ENCODE measurements at places on chromosomes 6 and 20.

DNA sequence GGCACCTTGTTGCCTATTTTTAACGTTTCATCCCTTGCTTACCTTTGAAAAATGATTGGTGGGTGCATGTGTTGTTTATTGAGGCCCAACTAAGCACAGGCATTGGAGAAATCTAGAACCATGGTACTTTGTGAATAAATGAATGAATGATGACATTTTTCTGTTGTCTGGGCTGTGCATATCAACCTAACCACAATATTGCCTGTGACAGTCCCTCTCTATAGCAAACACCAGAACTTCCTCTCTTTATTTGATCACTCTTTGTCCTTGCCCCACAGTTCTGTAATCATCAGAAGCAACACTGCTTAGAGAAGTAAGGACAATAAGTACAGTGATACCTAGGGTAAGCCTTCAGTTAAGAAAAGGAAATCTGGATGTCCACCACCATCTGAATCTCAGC is 75.1 kb downstream of the TBC1D7 start:
- DNase-seq = no peak

GRCh38 chr6:34358389-34358905 is 34.0 kb downstream of the NUDT3 start:
- DNase-seq = no peak

- no peak for DNase-seq
These were observed 63.5 kb upstream of the E2F3 start for GRCh38 chr6:20338156-20338555.

DNA sequence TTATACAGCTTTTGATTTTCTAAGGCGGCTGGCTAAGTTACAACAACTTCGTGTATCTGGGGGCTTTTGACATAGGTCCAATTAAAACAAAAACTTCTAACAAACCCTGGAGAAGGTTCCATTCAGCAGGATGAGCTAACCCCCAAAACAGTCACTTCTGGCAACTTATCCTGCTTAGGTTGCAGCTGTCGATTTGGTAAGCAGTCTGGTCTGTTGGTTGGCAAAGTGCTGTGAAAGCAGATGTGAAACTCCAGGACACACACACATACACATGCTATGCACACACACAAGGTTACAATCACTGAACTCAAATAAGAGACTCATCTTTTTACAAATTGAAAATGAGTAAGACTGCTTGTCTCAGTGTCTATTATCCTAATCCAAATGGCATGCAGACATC is 119.0 kb upstream of the STMND1 start:
- no peak for DNase-seq

- no peak for DNase-seq
These were observed 64.2 kb upstream of the NEDD9 start for GRCh38 chr6:11296449-11297375.

DNA sequence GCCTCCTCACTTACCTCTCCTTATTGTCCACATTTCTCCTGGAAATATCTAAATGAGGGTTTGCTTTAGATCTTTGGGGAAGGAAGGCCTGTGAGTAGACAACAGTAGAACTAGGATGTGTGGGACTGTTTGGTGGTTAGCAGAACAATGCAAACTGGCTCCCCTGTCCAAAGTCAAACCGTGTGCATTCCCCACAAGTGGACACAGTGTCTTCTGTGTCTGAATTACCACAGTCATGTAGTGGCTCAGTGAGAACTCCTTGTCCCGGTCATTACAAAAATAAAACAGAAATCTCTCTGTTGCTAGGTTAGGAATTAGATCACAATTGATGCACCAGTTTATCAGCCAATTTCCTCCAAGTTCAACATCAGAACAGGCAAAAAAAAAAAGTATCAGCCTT is 455 bp upstream of the ADGRF4 start:
- no peak for DNase-seq

DNA sequence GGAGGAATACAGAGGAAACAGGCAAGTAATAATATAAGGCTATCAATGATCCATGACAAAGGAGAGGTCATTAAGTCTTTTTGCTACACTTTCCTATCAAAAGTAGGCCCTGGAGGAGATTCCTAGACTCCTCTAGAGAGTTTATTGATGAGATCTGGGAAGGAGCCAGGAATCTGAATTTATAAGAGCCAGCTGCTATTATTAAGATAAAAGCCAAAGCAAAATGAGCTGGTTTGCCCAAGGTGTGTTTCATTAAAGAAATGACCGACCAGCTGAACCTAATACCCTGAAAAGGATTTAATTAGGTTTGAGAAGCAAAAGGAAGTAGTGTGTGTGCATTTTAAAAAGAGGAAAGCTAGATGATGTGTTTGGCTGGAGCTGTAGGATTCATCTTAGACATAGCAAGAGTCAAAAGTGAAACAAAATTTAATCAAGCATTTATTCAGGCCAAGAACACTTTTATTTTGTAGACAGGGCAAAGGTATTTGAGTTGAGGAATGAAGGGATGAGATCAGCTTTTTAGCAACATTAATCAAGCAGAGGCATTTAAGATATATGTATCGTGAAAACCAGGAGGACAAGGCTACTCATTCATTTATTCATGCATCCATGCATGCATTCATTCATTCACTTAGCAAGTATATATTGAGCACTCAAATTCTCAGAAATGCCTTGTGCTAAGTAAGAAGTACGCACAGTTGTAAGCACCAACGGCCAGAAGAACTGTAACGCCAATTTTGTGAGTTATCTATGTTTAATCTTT is 43.5 kb upstream of the SCAF8 start:
- DNase-seq = no peak

DNA sequence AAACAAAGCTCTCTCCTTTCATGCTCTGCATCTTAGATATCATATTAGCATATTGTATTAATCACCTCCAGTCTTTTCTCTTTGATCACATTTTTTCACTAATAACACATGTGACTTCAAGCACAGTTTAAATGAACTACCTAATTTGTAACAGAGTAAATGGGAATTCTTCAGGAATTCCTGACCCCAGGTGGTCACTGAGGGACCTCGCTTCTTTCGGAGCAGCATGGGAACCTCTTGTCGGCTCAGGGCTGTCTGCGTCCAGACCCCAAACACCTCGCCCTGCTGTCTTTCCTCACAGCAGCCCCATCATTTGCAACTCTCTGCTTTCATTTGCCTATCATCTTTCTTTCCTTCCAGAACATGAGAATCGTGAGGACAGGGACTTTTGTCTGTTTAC is 103.5 kb downstream of the DACT2 start:
- DNase-seq = no peak

GRCh38 chr6:42974919-42975505 is 4.0 kb downstream of the PEX6 start:
- no peak for DNase-seq

DNA sequence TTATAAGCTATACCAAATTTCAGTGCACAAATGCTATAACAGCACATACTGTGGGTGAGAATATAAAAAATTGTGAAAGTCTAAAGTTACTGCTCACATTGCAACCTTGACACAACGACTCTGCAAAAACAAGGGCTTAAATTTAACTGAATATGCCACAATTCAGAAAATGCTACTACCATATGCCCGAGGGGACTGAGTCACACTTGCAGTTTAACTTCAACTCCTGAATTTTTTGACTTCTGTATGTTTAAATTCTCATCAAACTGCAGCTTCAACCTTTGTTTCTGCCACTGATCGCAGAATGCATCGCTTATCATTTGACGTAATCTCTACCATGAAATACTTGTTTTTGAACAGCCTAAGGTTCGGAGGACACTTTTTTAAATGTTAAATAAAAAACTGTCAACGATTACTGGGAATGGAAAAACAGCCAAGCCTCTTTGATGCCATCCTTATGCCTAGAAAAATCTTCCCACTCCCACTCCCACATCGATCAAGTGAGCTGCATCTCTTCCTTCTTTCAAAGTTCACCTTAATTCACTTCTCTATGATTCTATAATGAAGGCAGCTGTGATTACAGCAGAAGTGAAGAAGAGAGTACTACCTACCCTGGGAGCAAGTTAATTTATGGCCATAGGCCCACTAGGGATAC is 136.5 kb downstream of the ATXN1 start:
- no peak for DNase-seq

DNA sequence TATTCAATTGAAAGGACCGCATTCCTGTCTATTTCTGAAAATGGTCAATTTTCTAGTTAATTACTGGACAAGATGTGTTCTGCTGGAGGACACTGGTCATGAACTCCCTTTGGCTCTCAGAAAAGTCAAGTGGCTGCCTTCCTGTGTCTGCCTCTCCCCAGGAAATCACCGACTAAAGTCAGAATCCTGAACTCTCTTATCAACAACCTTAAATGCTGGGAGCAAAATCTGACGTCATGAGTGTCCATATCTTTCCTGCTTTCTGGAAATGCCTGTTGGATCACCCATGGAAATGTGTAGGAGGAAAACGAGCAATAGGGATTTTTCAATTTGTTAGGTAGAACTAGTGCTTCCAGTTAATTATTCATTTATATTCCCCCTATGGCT is 53.5 kb upstream of the PLCB1 start:
- no peak for DNase-seq

DNA sequence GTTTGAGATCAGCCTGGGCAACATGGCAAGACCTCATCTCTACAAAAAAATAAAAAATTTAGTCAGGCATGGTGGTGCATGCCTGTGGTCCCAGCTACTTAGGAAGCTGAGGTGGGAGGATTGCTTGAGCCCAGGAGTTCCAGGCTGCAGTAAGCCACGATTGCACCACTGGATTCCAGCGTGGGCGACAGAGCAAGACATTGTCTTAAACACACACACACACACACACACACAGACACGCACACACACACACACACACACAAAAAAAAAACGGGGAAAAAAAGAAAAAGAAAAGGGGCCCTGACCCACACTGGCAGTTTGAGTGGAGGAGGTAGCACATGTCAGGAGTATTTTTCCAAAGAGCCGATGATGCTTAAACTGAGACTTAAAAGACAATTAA is 122.2 kb downstream of the AFG1L start:
- DNase-seq = no peak

DNA sequence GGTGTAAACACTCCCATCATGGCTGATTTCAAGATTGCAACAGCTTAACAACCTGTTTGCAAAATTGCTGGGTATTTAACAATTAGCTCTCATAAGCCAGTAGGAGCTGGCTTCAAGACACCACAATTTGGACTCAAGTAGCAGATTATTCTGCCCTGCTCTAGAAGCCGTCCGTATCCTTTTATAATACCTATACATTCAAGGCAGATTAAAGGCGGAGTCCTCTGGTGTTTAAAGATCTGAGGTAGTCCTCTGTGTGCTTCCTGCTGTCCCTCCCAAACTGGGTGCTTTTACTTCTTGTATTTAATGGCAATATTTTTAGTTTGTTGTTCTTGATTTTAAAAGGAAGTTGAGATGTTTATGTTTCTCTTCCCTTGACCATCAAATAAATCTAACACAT is 62.2 kb upstream of the SOX4 start:
- DNase-seq = no peak

- DNase-seq = no peak
These were observed 9.5 kb upstream of the DST start for GRCh38 chr6:56652231-56652630.

DNA sequence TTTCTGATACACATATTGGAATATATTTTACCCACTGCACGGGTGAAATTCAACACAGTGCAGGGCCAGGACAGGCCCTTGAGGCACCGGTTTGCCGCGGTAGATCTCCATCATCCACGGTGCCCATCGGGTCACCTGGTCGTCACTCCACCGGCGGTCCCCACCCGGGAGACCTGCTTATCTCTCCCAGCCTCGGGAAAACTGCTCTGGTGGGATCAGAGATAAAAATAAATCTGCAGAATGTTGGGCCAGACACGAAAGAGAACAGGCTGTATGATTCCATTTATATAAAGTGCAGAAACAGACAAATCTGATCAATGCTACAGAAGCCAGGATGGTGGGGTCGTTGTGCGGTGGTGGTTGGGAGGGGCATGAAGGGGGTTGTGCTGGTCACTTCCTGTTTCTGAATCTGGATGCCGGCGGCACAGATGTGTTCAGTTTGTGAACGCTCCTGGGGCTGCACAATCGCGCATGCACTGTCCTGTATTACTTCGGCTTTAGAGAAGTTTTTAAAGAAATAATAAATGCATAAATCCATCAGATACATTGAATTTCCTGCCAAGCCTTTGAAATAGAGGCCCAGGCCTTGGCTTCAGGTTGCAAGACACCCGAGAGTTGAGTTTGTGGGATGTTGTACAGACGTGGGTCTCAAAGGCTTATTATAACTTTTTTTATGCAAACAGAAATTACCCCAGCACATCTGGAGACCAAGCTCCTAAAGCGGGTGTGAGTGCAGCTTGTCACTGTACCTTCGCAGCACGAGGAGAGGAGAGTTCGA is 54.3 kb downstream of the ANKRD60 start:
- no peak for DNase-seq

DNA sequence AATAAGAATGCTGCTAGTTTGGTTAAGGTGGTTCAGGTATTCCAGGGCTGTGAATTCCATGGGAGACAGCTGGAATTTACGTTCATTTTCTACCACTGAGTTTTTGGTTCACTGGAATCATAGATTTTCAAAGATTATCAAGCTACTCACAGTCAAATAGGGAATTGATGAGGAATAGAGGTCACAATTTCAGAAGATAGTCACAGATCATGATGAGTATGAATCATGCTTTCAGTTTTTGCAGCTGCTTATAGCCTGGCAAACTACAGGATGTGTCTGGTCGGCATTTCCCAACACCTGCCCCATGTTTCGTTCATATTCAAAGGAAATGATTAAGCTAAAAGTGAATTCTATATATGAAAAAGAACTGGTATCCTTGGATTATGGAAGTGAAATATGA is 58.7 kb downstream of the BCKDHB start:
- no peak for DNase-seq

GRCh38 chr6:111885373-111886027 is 12.2 kb upstream of the FYN start:
- no peak for DNase-seq

- no peak for DNase-seq
These were observed 161.8 kb downstream of the KCNQ5 start for GRCh38 chr6:72783666-72784065.

GRCh38 chr6:134848076-134848475 is 101.8 kb downstream of the ALDH8A1 start:
- DNase-seq = no peak

DNA sequence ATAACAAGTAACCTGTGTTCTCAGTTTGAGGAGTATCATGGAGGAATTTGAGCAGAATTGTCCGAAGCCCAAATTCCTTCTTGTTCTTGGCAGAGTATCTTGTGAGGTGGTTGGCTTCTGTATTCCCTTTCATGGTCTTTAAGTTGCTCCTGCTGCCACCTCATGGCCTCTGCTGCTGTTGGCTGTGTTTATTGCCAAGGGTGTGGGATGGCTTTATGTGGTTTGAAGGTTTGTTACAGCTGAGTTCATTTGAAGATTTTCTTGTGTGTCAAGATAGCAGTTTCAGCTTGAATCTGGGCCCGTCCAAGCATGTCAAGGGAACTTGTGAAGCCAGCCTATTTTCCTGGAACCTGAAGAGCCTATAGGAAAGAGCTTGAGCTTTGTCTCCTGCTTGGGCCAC is 20.2 kb upstream of the TTK start:
- DNase-seq = no peak

- DNase-seq = no peak
These were observed 117.2 kb downstream of the BANF2 start for GRCh38 chr20:17816804-17817587.

- DNase-seq = no peak
These were observed 226.0 kb downstream of the TPBG start for GRCh38 chr6:82589509-82590206.

GRCh38 chr6:139161169-139161568 is 26.3 kb downstream of the HECA start:
- no peak for DNase-seq

Measured in activated naive CD4-positive, alpha-beta T cell (primary cell).